ENCODE measurements at places on chromosomes 1 and 21. TPM values are rescaled to one million over a fixed set of nuclear protein-coding genes. Genes with fewer than 3 reads are reported as not detected.

The MAP3K21 gene
- total RNA-seq, result not detected

The OR10X1 gene
- total RNA-seq, result not detected

The LCE1E gene
- total RNA-seq, result not detected

The IRF2BP2 gene
- 41.1 TPM for total RNA-seq

DNA sequence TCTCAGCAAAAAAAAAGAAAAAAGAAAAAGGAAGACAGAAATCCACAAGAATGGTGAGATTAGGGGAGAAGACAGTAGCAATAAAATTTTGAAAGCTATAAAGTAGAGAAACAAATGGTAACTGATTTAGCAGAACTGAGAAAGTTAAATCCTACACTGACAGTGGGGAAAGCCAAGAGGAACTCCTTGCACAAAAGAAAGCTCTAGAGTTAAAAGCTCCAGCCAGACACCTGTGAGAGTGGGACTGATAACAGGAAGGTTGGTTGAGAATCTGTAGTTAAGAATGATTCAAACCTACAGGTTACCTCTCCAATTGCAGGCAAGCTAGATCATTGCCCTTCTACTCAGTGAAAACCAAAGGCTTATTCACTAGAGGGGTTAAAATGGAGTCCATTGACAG, 23.6 kb downstream of the FBXO28 start:
- H3K27ac ChIP-seq, result no peak overlapping the region
- H3K36me3 ChIP-seq, result peaks cover 35% of the 10 kb centered on the region
- no peaks in the 10 kb centered on the region for H3K4me1 ChIP-seq
- no peaks in the 10 kb centered on the region for H3K27me3 ChIP-seq

- no peaks in the 10 kb centered on the region for H3K27me3 ChIP-seq
- H3K27ac ChIP-seq, result no peak overlapping the region
- H3K4me1 ChIP-seq, result peaks cover 7% of the 10 kb centered on the region
- no peaks in the 10 kb centered on the region for H3K36me3 ChIP-seq
- no peak overlapping the region for H3K4me3 ChIP-seq
These were observed 10.1 kb downstream of the FMO1 start for GRCh38 chr1:171258429-171258828.

GRCh38 chr1:221217029-221217428, 337.8 kb downstream of the HLX start:
- H3K4me3 ChIP-seq, result no peak overlapping the region
- no peak for DNase-seq
- no peaks in the 10 kb centered on the region for H3K36me3 ChIP-seq
- no peaks in the 10 kb centered on the region for H3K27me3 ChIP-seq

Measured in SJCRH30 (cell line).